ENCODE measurements at places on chromosomes 7 and 10. TPM values are rescaled to one million over a fixed set of nuclear protein-coding genes. Genes with fewer than 3 reads are reported as not detected.

GJC3 gene
- not detected for total RNA-seq

- peaks cover 11% of the 10 kb centered on the region for H3K4me1 ChIP-seq
- H3K4me3 ChIP-seq, result peak overlapping the region; percentile 98
- H3K27ac ChIP-seq, result peak overlapping the region; percentile 96
- peaks cover 10% of the 10 kb centered on the region for H3K36me3 ChIP-seq
- H3K27me3 ChIP-seq, result no peaks in the 10 kb centered on the region
Measured at GRCh38 chr10:78028438-78029268, 662 bp downstream of the POLR3A start.

DNA sequence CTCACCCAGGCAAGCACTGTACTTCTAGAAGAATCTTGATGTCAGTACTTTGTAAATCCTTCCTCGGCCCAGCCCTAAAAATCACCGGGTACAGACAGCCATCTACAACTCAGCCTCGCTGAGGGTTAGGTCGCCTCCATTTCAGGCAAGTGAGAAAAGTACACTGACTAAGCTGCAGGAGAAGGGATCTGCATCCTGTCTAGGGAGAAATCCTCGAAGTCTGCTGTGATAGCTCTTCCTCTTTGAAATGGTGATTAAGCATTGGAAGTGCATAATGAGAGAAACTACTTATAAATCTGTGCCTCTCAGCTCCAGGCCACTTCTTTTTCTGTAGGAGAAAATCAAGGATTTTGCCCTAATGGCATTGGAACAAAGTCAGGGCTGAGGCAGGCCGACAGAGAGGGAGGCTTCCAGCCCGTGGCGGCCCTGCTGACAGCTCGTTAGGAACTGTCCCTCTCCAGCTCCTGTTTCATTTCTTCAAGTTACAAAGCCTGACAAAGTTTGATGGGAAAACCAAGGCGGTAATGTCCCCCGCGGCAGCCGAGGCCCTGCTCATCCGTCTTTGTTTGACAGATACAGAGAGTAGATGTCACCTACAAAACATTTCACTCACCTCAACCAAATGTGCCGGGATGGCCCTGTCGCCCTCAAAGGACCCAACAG is 14.1 kb upstream of the GOT1 start:
- no peaks in the 10 kb centered on the region for H3K36me3 ChIP-seq
- H3K4me1 ChIP-seq, result no peaks in the 10 kb centered on the region
- H3K4me3 ChIP-seq, result no peak overlapping the region
- no peak overlapping the region for H3K27ac ChIP-seq

OR2A5 gene
- not detected for total RNA-seq

- no peaks in the 10 kb centered on the region for H3K36me3 ChIP-seq
- H3K27me3 ChIP-seq, result no peaks in the 10 kb centered on the region
- H3K27ac ChIP-seq, result no peak overlapping the region
- H3K4me1 ChIP-seq, result no peaks in the 10 kb centered on the region
- H3K4me3 ChIP-seq, result no peak overlapping the region
Measured at GRCh38 chr7:117605712-117606111, 125.9 kb downstream of the CFTR start.

CCDC172 gene
- total RNA-seq, result not detected

- peaks cover 2% of the 10 kb centered on the region for H3K36me3 ChIP-seq
- no peaks in the 10 kb centered on the region for H3K27me3 ChIP-seq
- H3K27ac ChIP-seq, result peak overlapping the region; percentile 97
- no peak for DNase-seq
Measured at GRCh38 chr10:73910401-73910763, 550 bp upstream of the PLAU start.

Data from Panc1 (cell line).